Urothelium cell line (cell line): ENCODE measurements at places on chromosomes 11 and 22.

- no peak for DNase-seq
These were observed 6.7 kb downstream of the TUB start for GRCh38 chr11:8087756-8088155.

DNA sequence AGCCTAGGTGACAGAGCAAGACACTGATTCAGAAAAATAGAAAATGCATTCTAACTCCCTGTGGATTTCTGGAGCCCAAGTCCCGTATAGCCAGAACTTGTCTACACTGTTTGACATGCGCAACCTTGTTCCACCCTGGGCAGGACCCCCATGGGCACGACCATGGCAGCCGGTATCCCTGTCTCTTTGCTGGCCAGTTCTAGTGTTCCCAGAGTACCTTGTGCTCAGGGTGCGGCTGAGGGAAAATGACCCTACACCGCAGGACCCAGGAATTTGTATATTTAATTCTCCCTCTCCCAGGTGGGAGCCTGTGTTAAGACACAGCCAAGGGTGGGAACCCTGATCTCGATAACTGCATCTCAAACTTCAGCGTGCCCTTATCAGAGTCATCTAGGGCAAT lies 36.7 kb upstream of the RIC3 start:
- DNase-seq = no peak

- DNase-seq = no peak
These were observed 76.9 kb downstream of the DEPDC5 start for GRCh38 chr22:31830721-31831070.

GRCh38 chr11:123924027-123924426 lies 15.4 kb upstream of the OR4D5 start:
- DNase-seq = no peak

GRCh38 chr11:35598254-35599125 lies 19.8 kb upstream of the FJX1 start:
- no peak for DNase-seq

DNA sequence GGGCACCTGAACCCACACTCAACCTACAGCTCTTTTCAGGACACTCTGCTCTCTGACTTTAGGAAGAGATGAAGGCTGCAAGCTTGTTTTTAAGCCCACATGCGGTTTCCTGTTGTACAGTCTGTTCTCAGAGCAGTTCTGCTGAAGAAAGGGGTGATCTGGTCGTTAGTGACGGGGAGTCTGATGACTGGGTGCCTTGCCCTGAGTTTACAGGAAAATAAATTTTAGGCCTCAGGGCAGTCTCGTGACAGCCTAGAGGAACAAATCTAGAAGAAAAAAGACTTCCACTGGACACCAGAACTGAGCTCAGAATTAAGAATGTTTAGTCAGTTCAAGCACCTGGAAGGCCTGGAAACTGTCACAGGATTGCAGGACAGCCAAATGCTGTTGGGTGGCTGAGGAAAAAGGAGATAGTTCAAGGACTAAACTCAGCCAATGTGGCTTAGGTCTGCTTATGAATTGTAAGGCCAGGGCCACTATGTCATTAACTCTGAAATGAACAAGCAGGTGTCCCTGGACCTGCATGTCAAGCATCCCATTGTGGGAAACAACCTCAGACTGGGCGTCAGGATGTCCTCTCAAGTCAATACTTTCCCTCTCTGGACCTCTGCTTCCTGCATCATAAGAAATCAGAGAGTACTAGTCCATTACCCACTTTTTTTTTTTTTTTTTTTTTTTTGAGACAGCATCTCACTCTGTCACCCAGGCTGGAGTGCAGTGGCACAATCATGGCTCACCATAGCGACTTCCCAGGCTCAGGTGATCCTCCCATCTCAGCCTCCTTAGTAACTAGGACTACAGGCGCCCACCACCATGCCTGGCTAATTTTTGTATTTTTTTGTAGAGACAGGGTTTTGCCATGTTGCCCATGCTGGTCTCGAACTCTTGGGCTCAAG lies 5.7 kb downstream of the PIK3IP1 start:
- no peak for DNase-seq

DNA sequence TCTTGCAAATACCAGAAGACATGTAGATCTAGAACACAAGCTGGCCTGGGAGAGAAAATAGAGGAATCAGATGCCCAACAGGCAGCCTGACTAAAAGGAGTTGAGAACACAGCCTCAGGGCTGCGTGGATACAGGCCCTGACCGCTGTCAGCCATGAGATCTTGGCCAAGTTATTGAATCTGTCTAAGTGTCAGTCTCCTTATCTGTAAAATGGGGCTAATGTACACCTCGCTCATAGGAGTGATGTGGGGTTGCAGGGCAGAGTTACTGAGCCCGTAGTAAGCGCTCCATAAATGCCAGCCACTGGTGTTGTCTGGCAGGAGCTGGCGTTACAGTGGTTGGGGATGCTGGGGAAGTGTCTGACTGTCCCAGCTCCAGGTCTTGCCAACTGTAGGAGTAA lies 38.4 kb upstream of the TPBGL start:
- no peak for DNase-seq

GRCh38 chr11:86550757-86551156 lies 121.7 kb downstream of the ME3 start:
- DNase-seq = no peak

GRCh38 chr11:105357146-105357545 lies 217.6 kb upstream of the CARD18 start:
- no peak for DNase-seq

GRCh38 chr11:66568124-66568916 lies at the start of gene CTSF:
Gene CTSF, minus strand, starts transcription at chr11:66568606. Its CDS starts 120 bp downstream, at chr11:66568486.
- peak; percentile 83 for DNase-seq

- DNase-seq = no peak
These were observed 28.2 kb downstream of the SIK3 start for GRCh38 chr11:117070016-117070415.

- no peak for DNase-seq
These were observed 22.5 kb upstream of the MPPED1 start for GRCh38 chr22:43389227-43389836.

DNA sequence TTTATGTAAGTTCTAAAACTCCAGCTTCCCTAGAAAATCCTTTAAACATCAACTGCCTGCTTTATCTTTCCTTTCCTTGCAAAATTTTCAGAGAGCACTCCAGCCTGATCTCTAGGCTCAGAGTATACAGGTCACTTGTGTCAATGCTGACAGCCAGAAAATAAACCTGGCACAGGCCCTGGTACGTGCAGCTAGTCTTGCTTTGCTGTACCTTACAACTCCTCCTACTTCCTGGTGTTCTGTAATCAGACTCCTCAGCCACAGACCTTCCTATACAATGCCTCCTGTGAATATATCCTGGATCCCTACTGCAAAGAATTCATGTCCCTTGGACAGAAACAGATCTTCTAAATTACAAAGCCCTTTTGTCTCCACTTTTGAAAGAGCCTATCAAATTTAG lies 24.2 kb upstream of the TMEM123 start:
- DNase-seq = peak; percentile 21
